MCF 10A (cell line): ENCODE measurements at places on chromosomes 1 and 21.

DNA sequence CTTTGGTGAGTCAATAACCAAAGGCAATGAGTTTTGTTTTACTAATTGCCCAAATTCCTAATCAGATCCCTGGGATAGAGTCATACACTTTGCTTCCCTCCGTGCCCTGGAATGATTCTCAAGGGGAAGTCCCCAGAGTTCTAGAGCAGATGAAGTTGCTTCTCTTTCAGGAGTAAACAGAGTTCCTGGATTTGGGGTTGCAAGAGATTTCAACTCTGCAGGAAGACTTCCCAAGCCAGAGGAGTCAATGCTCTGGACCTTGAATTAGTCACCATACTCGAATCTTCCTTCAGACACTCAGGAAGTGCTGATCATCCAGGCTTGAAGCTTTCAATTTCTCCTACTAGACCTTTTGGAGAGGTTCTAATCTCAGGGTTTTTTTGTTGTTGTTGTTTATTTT is 39.6 kb downstream of the FCER1A start:
- peak; percentile 20 for DNase-seq

DNA sequence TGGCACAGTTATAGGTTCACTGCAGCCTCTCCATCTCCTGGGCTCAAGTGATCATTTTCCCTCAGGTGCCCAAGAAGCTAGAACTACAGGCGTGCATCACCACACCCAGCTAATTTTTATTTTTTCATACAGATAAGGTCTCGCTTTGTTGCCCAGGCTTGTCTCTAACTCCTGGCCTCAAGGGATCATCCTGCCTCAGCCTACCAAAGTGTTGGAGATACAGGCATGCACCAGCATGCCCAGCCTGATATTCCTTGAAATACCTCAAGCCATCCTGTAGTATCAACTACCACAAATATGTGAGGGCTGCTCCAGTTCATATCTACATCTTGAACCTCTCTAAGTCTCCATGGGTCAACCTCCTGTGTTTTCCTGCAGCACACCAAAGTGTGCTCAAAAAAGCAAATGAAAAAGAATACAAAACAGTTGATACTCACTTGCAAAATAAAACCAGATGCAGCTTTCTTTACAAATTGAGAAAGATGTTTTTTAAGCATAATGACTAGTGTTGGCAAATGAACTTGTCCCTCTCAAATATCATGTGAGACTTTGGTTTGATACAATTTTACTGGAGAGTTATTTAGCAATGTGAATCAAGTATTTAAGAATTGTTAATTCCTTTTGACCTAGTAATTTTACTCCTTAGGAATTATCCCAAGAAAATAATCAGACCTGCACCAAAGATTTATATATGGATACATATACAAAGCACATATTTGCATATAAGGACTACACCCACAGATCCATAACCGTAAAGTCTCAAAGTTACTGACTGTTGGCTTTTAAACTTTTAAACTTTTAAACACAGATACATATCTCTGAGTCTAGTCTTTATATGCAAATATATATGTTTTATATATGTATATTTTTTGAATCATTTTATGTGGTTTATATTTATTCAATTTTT is 197.7 kb downstream of the NRIP1 start:
- DNase-seq: no peak

DNA sequence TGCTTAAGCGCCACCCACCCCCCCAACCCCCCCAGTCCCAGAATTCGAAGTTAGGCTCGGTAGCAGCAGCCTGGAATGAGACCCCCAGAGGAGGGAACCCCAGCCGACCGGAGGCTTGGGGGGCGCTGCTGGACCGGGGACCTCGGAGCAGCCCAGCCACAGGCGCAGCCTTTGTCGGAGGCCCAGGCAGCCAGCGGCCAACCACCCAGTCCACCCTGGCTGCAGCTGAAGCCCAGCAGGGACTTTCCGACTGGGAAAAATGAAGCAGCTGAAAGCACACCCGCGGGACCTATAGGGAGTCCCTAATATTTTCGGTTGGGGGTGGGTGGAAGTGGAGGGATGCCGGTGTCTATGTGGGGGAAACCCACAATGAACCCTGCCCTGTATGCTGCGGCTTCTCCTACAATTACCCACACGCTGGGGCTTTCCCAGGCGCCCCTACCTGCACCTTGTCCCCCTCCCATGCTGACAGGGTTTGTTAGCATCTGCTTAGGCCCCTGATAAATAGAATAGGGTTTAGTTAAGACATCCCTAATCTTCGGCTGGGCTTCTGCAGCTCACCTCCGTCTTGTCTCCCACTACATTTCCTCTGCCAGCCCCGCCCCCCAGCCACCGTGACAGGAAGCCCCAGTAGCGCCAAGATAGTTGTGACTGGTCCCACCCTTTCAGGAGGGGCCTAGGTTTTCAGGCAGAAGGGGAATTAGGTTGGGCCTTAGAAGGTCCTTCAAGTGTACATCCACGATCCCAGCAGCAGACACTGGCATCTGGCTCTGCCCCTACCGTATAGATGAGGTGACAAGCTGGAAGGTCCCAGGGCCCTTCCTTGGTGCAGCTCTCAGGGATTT is 838 bp downstream of the CCDC28B start:
- DNase-seq: no peak

- no peak for DNase-seq
These were observed 112.7 kb downstream of the VPS13D start for GRCh38 chr1:12342401-12343003.

GRCh38 chr1:232899268-232899667 is 51.1 kb upstream of the NTPCR start:
- DNase-seq: no peak

- DNase-seq: no peak
These were observed 23.6 kb downstream of the SYF2 start for GRCh38 chr1:25208561-25209222.

DNA sequence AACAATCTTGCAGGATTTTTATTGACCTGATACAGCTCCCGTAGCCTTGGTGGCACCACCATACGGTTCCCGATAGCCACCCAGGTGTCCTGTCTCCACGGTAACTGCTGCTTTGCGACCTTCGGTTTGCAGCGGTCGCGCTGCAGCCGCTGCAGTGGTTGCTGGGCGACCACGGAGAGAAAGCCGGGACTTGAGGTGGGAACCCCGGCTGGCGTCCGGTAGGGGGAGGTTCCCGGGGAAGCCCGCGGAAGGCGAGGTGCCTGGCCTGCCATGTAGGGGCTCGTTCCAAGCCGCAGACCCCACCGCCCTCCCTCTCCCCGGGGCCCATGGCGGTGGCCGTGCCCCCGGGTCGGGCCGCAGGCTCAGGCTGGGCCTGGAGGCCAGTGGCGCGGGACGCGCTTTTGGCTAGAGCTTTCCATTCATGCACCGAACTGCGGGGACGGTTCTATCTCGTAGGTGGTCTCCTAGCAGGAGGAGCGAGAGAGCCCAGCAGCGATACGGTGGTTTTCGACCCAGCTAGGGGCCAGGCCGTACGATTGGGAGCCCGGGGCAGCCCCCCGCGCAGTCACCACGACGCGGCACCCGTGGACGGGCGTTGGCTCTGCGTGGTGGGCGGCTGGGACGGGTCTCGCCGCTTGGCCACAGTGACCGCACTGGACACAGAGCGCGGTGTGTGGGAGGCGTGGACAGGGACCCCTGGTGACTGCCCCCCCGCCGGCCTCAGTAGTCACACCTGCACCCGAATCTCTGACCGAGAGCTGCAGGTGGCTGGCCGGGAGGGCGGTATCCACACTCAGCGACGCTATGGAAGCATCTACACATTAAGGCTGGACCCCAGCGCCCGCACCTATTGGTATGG is at the start of gene KLHDC9:
Gene KLHDC9 (plus strand): TSS at position 152 of the 859 bp plus-strand sequence. CDS start 175 bp downstream, at position 327.
- DNase-seq: no peak

GRCh38 chr1:203720242-203720641 is 44.7 kb upstream of the LAX1 start:
- DNase-seq: no peak

GRCh38 chr1:245154429-245155271 is at the start of gene KIF26B:
Gene KIF26B, plus strand, starts transcription at chr1:245154985. Its CDS starts 440 bp downstream, at chr1:245155425.
- peak; percentile 66 for DNase-seq

GRCh38 chr1:153597206-153597605 is 15.7 kb downstream of the S100A16 start:
- DNase-seq: peak; percentile 68

DNA sequence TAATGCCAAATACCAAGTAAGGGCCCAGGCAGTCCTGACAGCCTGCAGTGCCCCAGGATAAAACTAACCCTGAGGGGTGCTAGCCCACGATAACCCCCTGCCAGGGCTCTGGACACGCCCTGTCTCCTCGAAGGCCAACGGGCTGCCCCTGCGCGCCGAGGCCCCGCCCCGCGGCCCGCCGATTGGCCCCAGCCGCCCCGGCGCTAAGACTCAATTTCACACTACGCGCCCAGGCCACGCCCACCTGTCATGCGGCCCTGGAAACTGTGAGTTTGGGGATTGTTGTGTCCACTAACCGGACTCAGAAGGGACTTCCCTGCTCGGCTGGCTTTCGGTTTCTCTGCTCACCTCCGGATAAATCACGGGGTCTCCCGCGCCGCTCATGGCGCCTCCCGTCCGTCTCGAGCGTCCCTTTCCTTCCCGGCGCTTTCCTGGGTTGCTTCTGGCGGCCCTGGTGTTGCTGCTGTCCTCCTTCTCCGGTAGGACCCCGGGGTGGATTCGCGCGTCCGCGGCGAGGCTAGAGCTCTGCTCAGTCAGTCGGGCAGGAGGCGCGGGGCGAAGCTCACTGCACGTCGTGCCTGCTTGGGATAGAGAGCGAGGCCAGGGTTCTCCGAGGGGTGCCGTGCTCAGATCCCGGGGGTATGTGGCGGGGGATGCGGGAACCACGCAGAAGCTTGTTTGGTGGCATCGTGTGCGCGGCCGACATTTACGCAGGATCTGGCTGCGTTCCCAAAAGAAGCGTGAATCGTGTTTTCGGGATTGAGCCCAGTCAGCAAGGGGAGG is at the start of gene CR1L:
Gene CR1L (plus strand): TSS at position 282 of the 783 bp plus-strand sequence. CDS start 101 bp downstream, at position 383.
- peak; percentile 39 for DNase-seq

DNA sequence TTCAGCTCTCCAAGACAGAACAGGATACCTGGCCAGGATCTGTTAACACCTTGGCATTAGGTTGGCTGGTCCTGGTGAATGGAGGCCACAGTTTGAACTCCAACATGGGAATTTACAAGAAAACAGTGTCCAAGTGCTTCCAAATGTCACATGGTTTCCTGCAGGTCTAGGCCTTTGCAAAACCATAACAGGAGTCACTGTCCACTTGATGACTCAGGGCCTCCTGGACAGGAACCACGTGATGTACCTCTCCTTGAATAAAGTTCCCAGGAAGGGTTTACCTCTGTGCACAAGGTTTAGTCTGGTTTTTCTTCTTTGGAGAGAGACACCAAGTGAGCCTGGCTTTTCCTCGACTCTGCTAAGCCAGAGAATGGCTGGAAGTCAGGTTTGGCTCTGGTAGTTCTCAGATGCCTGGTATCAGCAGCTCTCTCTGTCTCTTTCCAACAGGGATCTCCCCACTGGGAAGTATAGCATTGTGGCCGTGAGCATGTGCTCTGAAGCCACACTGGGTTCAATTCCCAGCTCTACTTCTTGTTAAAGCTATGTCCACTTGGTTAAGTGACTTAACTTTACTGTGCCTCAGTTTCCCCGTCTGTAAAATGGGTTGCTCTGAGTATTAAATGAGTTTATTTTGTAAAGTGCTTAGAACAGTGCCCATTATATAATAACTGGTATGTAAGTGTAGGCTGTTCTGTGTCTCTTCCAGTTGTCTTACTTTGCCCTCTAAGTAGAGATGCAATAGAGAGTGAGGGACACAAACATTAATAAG is 27.3 kb upstream of the TMEM61 start:
- DNase-seq: peak; percentile 70

- no peak for DNase-seq
These were observed 71.4 kb upstream of the PAPPA2 start for GRCh38 chr1:176391621-176392020.

DNA sequence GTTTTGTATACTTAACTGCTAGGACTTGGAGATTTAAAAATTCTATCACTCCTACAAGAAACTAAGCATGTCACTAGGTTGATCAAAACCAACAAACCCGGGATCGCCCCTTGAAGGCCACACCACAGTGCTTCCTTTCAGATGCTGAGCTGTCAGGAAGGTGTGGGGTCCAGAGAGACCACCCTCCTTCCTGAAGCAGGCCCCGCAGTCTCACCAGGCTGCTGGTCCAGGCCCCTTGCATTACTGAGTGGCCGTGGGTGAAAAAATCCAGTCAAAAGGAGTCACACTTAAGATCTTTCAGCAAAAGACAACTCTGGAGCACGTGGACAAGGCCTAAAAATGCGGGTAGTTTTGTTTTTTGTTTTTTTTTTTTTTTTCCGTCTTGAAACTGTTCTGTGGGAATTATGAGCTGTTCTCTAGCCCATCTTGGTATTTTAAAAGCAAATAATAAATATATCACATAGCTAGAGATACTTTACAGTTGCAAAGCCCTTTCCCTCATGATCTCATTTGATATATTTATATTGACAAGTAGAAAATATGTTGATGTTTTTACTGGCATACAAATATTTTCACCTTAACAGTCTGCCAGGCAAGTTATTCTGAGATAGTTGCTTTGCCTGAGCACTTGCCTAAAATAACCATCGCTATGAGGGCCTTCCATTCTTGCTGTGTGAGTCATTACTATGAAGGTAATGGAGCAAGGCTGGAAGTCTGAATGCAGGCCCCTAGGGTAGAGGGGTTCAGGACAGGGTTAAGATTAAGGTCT is 73.1 kb upstream of the EDEM3 start:
- DNase-seq: peak; percentile 75

- DNase-seq: peak; percentile 18
These were observed 377.8 kb downstream of the USH2A start for GRCh38 chr1:216045400-216045799.

GRCh38 chr21:32308696-32309095 is 10.0 kb downstream of the MRAP start:
- DNase-seq: no peak

DNA sequence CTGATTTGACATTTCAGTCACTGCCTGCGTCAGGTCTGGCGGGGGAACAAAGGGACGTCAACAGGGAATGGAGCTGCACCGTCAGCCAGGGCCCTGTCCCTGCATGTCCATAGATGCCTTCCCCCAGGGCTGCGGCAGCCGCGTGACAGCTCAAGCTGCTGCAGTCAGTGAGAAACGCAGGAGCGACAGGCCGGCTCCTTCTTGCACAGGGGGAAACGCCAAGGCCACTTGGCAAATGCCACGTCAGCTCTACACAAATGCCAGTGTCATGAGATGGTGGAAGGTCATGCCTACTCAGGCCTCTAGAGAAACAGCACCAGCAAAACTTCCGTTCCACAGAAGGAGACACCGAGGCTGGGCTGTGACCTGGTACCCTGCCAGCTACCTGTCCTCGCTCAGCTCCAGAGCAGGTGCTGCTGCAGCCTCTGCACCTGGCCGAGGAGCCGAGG is 37.7 kb downstream of the SYF2 start:
- peak; percentile 6 for DNase-seq
